ENCODE measurements at places on chromosomes 6 and 20.

GRCh38 chr6:106360410-106360988 is at the start of gene CRYBG1:
Gene CRYBG1, plus strand, starts transcription at chr6:106360717. Its CDS starts 192 bp downstream, at chr6:106360909.
- peak; percentile 57 for DNase-seq

DNA sequence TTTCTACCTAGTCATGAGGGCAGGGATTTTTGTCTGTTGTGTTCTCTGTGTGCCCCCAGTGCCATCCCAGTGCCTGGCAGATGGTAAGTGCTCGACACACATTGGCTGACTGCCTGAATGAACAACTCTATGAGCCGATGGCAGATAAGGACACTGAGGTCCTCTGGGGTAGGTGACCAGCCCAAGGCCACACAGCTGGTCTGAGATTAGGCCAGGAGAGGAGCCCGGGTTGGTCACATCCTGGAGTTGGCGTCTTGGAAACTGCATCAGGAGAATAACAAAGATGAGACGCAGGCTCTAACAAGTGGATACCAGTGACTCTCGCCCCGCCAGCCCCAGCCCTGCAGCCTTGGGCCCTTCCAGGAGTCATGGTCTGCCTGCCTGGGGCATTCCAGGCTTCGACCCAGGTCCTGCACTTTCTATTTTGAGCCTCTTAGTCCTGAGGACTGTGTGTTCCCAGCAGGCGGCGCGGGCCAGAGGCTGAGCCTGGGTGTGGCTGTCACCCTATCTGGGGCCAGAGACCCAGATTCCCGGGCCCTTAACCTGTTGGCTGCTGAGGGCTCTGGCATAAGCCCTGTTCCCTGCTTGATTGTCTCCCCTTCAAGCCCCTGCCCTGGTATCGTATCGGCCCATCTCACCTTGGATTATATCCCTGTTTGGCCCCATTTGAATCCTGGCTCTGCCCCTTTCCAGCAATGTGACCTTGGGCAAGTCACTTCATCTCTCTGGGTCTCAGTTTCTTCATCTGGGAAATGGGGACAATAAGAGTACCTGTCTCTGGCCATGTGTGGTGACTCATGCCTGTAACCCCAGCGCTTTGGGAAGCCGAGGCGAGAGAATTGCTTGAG is 88.3 kb downstream of the CEBPB start:
- DNase-seq: peak; percentile 92

- DNase-seq: no peak
These were observed 269.5 kb upstream of the ARID1B start for GRCh38 chr6:156507656-156508055.

DNA sequence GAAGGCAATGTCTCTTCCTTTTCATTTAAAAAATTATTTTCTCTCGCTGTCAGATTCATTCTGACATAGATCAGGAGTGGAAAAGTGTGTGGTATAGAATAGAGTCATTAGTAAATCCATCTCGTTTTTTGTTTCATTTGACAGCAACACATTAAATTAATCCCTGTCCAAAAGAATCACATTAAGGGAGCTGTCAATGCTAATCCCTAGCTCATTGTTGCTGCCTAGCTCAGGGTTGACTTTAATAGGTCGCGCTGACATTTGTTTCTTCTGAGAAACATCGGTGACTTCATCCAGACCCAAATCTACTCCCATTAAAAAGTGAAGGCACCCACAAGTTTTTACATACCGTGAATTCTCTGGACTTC is 25.4 kb upstream of the MAP3K7 start:
- no peak for DNase-seq

GRCh38 chr6:137011406-137011805 is 33.4 kb downstream of the IL20RA start:
- no peak for DNase-seq

- no peak for DNase-seq
These were observed 25.3 kb upstream of the ZNFX1 start for GRCh38 chr20:49303065-49303552.

DNA sequence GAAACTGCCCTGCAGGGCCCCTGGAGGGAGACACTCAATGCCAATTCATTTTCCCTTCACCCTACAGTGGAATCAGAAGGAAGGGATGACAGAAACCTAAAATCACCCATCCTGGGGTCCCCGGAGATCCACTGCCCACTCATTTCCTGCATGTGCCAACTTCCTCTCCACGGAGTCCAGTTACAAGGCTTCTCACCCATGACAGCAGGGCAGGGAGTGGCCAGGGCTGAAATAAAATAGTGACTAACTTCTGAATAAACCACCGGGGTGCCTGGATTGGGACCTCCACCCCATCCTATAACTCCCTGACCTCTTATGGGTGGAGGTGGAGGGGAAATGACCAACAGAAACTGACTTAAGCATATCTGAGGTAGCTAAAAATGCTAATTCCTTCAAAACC is 362.3 kb downstream of the MAFB start:
- no peak for DNase-seq

- no peak for DNase-seq
These were observed 118.6 kb downstream of the EYA4 start for GRCh38 chr6:133359760-133360159.

- DNase-seq: no peak
These were observed 3.6 kb downstream of the TBC1D20 start for GRCh38 chr20:458776-459175.

GRCh38 chr6:40251637-40252300 is 317.5 kb upstream of the MOCS1 start:
- no peak for DNase-seq

GRCh38 chr6:105273589-105273988 is 93.8 kb upstream of the POPDC3 start:
- DNase-seq: no peak
